Substantia nigra (tissue), 51 donors: ENCODE measurements at places on chromosomes 4 and X.

DNA sequence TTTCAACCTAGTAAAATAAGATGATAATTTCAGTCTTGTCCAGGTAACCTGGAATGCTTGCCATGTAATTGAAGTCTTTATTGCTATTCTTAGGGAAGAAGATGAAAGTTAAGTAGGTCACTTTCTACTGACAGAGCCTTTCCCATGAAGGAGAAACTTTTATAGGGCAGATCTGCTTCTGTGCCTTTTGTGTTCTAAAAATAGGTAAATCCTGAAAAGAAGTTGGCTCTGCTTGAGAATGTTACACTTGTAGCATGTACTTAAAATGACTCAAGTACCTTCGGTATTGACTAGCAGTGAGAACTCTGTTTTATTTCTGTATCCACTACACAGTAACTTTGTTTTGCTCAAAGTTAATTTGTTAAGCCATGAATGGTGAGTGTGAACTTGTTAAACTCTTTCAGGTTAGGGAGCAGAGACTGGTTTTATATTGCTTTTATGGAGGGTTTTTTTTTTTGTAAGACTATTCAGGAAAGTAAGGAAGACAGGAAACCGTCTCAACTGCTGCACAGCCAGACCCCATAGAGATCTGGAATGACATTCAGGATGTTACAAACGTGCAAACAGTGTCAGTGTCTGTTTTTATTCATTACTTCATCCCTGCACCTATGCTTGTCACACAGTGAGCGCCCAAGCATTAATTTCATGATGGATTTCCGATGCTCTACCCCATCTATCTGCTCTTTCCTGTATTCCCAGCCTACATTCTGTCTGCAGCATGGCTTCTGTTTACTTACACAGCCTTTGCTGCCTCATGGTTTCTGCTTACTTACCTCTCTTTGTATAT, 53.0 kb downstream of the SEPTIN11 start:
- DNase-seq, result no peak

GRCh38 chr4:14841801-14842768, 160.2 kb upstream of the CPEB2 start:
- no peak for DNase-seq

GRCh38 chr4:173492315-173492714, 37.7 kb downstream of the HAND2 start:
- no peak for DNase-seq

GRCh38 chr4:119026662-119027444, 108.8 kb upstream of the MYOZ2 start:
- no peak for DNase-seq

DNA sequence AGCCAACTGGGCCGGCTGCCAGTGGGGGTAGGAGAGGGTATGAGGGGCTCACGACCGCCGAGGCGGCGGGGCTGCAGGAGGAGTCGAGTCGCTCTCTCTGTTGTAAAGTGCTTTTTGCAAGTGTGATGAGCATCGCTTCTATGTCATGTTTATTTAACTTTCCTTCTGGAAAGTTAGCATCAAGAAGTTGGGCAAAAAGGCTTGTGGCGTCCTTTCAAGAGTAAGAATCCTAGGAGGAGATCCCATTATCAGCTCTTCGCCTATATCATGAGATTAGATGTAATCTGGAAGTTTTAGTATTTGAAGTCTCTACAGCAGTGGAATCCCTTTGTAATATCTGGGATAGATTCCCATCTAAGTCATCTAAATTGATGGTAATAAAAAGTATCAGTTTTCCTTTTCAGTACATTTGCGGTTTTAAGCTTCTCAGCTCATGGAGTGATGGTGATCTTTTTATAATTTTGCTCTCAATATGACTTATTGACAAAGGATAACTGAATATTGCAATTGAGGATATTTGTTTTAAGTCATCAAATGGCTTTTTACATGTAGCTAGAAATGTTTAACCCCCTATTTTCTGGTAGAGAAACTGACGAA, 1.7 kb downstream of the GALNT7 start:
- DNase-seq, result no peak

DNA sequence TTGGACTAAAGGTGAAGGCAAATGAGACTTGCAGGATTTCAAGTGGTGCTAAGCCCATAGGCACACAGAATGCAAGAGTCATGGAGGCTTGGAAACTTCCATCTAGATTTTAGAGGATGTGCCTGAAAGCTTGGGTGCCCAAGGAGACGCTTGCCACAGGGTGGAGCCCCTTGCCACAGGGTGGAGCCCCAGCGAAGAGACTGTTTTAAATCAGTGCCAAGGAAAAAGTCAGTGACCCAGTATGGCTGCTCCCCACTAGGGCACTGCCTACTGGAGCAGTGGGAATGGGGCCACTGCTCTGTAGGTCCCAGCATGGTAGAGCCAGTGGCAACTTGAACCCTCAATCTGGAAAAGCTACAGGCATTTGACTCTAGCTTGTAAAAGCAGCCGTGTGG, 794.2 kb upstream of the LCORL start:
- no peak for DNase-seq

DNA sequence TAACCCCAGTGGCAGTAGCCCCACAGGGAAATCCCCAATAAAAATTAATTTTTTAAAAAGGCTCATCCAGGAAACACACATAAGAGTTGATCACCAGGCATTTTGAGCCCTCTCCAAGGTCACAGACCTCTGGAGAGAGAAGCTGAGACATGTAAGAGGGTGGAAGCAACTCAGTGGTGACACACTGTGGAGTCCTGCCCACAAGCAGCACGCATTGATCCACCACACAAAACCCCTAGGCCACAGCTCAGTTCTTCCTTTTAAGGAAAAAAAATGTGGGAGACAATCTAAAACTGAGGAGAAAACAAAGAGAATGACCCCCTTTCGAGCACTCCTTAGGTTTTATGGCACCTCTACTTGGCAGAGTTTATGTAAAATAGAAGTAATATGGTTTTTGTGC, 71.7 kb upstream of the S100G start:
- no peak for DNase-seq

DNA sequence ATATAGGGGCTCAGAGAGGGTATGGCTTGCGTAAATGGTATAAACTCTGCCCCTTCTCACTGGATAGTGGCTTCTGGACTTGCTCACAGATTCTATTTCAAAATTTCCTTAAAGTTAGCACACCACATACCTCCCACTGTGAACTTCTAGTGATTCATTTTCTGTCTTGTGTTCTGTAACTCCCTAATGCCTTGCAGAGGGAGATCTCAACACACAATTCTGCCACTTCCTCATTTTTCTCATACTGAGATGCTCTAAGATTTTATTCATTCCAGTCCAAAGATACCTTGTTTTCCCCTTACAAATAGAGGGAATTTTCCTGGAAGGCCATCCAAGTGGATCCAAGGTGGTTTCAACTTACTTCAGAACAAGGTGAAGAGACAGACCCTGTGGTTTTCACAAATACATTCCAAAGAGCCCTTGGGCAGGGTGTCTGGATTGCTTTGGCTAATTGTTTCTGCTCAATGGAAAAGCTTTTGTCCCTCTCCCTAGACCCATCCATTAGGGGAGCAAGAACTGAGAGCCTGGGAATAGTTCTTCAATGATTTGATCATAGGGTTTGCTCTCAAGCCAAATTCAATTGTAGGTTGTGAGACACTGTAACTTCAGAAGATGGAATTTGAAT, 52.1 kb upstream of the CAPN6 start:
- DNase-seq, result no peak

- no peak for DNase-seq
Measured at GRCh38 chr4:75909405-75909804, 7.2 kb upstream of the PPEF2 start.

DNA sequence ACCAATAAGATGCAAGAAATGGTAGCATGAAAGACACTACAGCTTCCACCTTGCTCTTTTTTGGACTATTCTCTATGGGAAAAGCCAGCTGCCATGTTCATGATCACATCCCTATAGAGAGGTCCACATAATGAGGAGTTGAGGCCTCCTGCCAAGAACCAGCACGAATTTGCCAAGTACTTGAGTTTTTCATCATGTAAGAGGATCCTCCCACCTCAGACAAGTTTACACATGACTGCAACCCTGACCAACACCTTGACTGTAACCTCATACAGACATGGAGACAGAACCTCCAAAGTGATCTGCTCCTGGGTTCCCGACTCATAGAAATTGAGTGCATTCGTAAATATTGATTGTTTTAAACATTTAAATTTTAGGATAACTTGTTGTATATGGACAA, 135.2 kb upstream of the TSPAN5 start:
- no peak for DNase-seq

- DNase-seq, result no peak
Measured at GRCh38 chr4:67909905-67910584, 26.2 kb upstream of the TMPRSS11D start.

GRCh38 chrX:25013632-25014365, 2.0 kb downstream of the ARX start:
- no peak for DNase-seq

DNA sequence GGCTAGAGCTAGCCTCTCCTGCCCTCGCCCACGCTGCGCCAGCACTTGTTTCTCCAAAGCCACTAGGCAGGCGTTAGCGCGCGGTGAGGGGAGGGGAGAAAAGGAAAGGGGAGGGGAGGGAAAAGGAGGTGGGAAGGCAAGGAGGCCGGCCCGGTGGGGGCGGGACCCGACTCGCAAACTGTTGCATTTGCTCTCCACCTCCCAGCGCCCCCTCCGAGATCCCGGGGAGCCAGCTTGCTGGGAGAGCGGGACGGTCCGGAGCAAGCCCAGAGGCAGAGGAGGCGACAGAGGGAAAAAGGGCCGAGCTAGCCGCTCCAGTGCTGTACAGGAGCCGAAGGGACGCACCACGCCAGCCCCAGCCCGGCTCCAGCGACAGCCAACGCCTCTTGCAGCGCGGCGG, at the start of gene AR:
AR (plus strand) TSS at position 204 of the 400 bp plus-strand sequence. CDS start 1,126 bp downstream, outside the sequence.
- DNase-seq, result no peak

- DNase-seq, result no peak
Measured at GRCh38 chrX:129590596-129590995, 50.5 kb downstream of the OCRL start.

- no peak for DNase-seq
Measured at GRCh38 chr4:156976147-156976546, 4.5 kb upstream of the PDGFC start.

DNA sequence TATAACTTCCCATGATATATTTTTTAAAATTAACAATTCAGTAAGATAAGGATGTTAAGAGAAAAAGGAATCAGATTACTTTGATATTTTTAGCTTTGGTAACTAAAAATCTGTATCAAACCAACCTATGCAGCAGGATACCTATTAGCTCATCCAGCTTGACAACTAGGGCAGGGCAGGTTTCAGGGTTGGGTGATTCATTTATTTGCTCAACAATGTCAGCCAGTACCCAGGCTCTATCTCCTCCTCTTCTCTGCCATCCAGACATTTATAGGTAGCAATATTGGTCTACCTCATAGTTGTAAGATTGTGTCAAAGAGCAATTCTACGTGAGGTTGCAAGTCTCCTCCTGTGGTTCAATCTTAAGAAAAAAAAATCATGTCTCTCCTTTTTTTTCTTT, 421.9 kb downstream of the ANKRD50 start:
- DNase-seq, result no peak

DNA sequence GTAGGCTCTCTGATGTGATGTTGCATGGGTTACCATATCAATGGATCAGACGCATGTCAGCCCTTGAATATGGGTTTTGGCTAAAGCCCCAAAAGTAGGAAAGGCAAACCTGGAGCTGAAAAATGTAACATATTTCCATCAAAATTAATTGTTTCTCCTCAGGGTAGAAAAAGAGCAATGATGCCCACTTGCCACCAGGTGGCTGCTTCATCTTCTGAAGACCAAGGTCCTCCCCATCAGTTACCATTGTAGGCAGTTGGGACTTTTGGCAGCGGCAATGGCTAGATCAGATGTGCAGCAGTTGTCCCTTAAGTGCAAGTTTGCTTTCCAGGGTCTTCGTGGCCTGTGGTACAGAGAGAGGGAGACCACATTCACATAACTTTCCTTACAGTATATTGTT, 118.2 kb downstream of the NAF1 start:
- DNase-seq, result no peak

- DNase-seq, result no peak
Measured at GRCh38 chrX:137896123-137896522, 330.2 kb downstream of the ZIC3 start.
